NCI-H524 treated with DMSO at 0.1 percent for 48 hours (cell line): ENCODE measurements at places on chromosomes 12 and 14.

DNA sequence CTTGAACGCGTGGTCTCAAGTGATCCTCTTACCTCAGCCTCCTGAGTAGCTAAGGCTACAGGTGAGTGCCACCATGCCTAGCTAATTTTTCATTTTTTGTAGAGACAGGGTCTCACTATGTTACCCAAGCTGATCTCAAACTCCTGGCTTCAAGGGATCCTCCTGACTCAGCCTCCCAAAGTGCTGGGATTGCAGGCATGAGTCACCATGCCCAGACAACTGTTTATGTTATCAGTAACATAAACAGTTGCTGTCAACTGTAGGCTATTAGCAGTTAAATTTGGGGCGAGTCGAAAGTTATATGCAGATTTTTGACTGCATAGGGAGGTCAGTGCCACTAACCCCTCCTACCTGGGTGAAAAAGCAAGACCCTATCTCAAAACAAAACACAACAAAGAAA is 26.2 kb upstream of the LRRK2 start:
- no peak for DNase-seq

- DNase-seq, result no peak
These were observed 43.9 kb upstream of the AMN1 start for GRCh38 chr12:31772685-31773222.

GRCh38 chr14:77638771-77639171 is 22.3 kb upstream of the SPTLC2 start:
- no peak for DNase-seq

DNA sequence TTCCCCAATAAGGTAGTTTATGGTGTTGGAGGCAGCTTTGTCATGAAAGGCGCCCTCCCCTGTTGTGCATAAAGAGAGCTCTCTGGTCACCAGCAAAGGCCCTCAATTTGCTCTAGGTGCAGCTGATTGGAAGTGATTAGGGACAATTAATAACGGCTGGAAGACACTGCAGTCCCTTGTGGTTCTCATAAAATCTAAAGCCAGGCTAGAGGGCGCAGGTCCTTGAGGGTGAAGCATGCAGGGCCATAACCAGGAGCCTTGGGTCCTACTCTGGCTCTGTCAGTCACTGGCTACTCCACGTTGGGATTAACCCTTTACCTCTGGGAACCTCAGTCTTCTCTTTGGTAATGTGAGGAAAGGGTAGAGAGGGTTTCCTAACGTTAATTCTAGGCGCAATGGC is 1.9 kb downstream of the DAAM1 start:
- peak; percentile 64 for DNase-seq

DNA sequence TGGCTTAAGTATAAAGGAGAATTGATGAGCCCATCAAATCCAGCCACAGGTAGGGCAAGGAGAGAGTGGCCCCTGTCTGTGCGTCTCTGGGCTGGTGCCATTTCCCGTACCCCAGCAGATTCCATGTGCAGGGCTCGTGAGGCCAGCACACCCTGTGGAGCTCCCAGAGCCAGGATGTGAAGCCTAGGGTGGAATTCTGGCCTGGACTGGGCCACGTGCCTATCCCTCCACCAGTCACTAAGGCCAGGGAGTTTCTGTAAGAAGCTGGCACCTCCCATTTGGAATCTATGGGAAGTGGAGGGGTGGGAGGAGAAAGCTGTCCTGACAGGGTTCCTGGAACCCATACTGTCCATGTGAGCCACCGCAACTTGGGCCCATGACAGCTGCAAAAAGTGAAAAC is 148.5 kb downstream of the FOXN3 start:
- no peak for DNase-seq

GRCh38 chr14:52286661-52287649 is 19.5 kb downstream of the PTGDR start:
- DNase-seq, result no peak

DNA sequence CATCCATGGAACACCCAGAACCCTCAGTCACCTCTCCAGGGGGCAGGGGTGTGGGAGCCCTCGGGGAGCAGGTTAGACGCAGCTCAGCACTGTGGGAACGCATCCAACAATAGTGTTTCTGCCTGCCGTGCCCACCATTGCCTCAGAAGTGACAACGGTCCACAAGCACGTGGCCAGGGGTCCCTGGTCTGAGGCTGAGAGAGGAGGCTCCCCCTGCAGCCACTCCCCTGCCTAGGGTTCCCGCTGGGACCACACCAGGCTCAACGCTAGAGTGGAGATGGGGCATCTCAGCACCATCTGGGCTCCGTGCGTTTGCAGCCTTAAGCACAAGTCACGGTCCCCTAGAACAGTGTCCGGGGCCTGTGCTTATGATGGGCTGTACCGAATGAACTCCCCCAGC is 62.7 kb downstream of the TESC start:
- DNase-seq, result no peak

DNA sequence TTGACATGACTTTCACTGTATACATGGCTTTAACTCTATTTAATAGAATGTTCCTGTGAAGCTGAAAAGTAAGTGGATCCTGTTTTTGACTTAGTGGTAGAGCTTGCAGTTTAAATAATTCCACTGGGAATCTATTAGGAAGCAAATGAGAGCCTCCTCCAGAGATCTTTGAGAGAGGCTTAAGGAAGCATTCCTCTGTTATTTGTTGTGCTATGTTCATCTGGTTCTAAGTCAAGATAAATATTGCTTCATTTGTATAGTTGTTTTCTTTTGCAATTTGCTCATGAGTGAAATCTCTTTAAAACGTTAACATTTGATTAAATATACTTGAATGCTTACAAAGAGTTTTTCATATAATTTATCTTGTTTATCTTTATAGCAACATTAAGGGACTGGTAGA is 70.4 kb downstream of the TMTC2 start:
- DNase-seq, result no peak

GRCh38 chr12:1605129-1606020 is 11.0 kb upstream of the FBXL14 start:
- DNase-seq, result peak; percentile 13

GRCh38 chr12:89108265-89108664 is 244.0 kb downstream of the DUSP6 start:
- DNase-seq, result no peak

GRCh38 chr12:1644534-1645438 is 15.8 kb downstream of the WNT5B start:
- DNase-seq, result peak; percentile 53

GRCh38 chr14:36988989-36989388 is 183.4 kb downstream of the SLC25A21 start:
- no peak for DNase-seq

DNA sequence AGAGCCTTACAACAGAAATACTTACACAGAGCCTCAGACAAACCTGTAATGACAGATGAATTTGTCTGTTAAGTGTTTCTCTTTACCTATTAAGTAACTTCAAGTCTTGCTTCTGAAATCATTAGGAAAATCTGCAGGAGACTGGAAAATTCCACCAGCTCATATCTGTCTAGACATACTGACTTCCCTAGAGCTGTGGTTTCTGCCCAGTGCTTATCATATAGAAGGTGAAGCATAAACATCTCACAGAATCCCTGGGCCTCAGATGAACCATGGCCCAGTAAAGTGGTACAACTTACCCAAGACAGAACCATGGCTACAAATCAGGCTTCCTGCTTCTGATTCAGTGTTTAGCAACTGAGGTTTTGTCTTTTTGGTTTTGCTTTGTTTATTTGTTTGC is 91.6 kb downstream of the EGLN3 start:
- DNase-seq, result no peak

DNA sequence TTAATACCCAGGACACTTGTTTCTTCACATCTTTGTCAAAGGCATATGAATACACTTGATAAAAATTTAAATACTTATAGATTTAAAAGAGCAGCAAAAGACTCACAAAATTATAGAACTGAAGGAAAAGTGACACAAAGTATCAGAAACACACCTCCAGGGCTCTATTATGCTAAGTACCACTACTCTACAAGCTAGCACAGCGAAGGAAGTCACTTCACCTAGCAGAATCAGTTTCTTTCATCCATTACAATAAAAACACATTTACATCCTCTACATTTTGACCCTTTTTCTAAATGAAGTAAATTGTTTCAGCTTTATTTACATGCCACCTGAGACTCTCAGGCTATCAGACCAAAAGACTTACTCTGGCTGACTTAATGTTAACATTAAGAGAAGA is 26.6 kb upstream of the PTPRB start:
- DNase-seq, result no peak

DNA sequence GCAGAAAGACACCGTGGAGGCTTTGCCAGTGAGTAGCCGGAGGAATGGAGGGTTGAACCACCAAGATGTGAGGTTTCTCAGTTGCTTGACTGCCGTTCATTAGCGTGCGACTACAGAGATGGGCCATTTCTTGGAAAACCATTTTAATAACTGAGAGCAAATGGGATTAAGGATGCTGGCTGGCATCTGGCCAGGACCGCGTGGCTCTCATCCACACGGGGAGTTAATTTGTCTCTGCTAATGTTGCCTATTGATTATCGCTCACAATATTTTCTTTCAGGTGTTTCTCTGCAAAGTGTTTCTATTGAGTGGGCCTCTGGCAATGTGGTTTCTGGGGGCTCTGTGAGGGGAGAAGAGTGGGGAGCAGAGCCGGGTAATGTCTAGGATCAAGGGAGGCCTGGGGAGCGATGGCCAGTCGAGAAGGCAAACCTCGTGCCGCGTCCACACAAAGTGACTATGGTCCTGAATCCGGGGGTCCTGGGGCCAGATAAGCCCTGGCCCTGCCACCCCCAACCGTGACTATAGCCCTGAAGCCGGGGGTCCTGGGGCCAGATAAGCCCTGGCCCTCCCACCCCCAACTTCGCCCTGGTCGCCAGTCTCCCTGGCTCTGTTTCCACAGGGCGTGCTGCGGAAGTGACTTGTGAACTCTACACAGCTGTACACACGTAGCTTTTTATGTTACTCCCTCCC is 110.6 kb downstream of the PRMT8 start:
- DNase-seq, result no peak

GRCh38 chr12:118870551-118870950 is 110.8 kb upstream of the SRRM4 start:
- no peak for DNase-seq

GRCh38 chr14:34665785-34666435 is 36.0 kb upstream of the SNX6 start:
- no peak for DNase-seq

GRCh38 chr14:73133795-73134194 is 2.5 kb upstream of the PSEN1 start:
- DNase-seq, result no peak

GRCh38 chr12:2631653-2632350 is 163.0 kb upstream of the FKBP4 start:
- no peak for DNase-seq

DNA sequence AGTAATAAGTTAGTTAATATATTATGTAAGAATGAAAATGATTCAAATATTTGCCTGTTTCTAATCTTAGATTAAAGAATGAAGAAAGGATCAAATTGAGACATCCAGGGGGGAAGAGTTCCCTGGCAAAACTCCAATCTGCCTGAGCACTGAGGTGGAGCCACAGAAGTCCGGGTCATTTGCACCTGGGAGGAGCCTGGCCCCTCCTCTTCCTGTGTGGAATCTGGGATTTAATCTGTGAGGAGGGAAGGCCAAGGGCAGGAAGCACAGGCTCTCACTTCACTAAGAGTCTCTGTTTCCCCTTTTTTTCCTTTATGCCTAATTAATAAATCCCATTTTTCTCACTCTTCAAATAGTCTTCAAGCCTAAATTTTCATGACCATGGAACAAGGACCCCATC is 599.5 kb downstream of the FLRT2 start:
- no peak for DNase-seq

DNA sequence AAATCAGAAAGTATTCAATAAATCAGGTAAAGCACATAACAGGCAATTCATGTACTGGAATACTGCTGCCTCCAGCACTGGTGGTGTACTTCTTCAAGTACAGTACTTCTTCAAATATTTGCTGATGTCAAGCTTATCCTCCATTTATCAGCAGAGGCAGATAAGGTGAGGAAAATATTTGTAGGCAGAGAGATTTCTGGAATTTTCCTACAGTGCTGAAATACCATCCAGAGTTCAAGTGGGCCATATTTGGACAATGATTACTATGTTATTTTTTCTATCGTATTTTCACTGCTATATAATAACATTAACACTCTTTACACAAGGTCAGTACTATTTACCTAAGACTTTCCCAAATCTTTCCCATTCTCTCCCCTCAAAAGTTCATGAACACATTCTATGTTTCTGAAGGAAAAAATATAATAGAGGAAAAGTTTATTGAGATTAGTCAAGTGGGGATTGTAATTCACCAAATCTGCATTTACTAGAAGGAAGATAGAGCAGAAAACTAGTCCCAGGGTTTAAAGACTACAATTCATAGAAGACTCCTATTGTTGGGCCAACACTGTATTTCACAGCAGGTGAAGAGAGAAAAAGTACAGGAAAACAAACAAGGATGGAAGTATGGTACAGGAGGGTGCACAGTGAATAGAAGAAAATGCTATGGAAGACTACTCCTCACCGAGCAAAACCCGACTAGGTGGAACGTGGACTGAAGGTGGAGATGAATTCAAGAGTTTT is 141.1 kb downstream of the PAWR start:
- DNase-seq, result no peak

DNA sequence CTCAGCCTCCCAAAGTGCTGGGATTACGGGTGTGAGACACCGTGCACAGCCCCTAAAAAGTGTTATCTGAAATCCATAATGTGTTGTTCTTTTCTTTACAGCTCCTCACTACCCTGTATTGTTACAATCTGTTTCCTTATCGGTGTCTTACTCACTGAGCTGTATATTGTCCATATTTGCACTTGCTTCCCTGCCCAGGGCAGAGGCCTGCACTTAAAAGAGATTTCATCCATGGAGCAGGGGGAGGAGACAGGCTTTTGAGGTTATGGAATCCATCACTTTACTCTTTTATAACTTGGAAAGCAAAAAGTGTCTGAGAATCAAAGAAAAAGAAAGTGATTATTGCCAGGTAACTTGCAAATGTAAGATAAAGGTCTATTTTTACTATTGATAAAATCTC is 251.0 kb downstream of the DIO2 start:
- no peak for DNase-seq

GRCh38 chr12:32881107-32881506 is 15.5 kb downstream of the PKP2 start:
- DNase-seq, result no peak

DNA sequence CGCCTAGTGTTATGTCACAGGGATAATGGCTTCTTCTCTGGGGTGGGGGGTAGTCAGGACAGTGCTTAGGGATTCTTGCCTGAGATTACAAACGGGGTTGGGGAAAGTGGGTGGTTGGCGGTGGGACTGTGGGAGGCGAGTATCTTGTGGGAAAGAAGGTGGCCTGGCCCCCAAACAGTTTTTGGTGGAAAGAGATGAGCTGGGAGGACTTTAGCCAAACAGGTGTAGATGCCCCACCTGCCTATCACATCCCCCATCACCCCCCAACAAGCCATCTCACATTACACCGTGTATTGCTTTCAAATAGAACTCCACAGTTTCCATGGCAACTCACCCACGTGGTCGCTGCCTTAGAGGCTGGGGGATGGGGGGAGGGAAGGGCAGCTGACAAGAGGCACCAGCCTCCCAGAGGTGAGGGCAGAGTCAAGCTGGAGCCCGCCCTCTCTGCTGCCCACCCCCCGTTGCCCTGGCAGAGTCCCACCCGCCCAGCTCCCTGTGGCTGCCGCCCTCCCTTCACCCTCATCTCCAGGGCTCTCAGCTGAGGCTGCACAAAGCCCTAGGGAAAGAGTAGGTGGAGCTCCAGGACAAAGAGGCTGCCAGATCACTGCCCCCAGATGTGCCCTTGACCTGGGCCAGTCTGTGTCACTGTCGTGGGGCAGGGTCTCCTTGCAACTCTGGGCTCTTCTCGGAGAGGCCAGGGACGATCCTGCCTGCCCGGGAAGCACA is 98.3 kb downstream of the LRRC74A start:
- peak; percentile 88 for DNase-seq
